ENCODE measurements at places on chromosomes 5 and 9. TPM values are rescaled to one million over a fixed set of nuclear protein-coding genes. Genes with fewer than 3 reads are reported as not detected.

The MVB12B gene
- total RNA-seq, result 10.1 TPM

The UBAC1 gene
- total RNA-seq, result 38.5 TPM

The C9 gene
- total RNA-seq, result not detected

The SLCO6A1 gene
- not detected for total RNA-seq

The GEMIN5 gene
- total RNA-seq, result 22.7 TPM

The CHD1 gene
- 77.0 TPM for total RNA-seq

The IL4 gene
- not detected for total RNA-seq

The GRHPR gene
- 163 TPM for total RNA-seq

The ABHD17B gene
- 32.4 TPM for total RNA-seq

The ABO gene
- 0.10 TPM for total RNA-seq

The LCN9 gene
- not detected for total RNA-seq

The TAF1L gene
- total RNA-seq, result not detected

The EQTN gene
- total RNA-seq, result not detected

The DDX46 gene
- total RNA-seq, result 29.1 TPM

The CARTPT gene
- not detected for total RNA-seq

The EDIL3 gene
- total RNA-seq, result 3.5 TPM

The OR1J4 gene
- not detected for total RNA-seq

The STARD4 gene
- 82.0 TPM for total RNA-seq

The PCDHB7 gene
- 0.57 TPM for total RNA-seq

The UBE2QL1 gene
- total RNA-seq, result not detected

The CYFIP2 gene
- total RNA-seq, result 21.6 TPM

Measured in vein endothelial cell (primary cell).